ENCODE measurements at places on chromosomes 6 and 20.

GRCh38 chr6:39923394-39923793 lies 10.9 kb downstream of the MOCS1 start:
- ATAC-seq = no peak

- ATAC-seq = no peak
Measured at GRCh38 chr6:159807150-159807858, 7.2 kb downstream of the PNLDC1 start.

DNA sequence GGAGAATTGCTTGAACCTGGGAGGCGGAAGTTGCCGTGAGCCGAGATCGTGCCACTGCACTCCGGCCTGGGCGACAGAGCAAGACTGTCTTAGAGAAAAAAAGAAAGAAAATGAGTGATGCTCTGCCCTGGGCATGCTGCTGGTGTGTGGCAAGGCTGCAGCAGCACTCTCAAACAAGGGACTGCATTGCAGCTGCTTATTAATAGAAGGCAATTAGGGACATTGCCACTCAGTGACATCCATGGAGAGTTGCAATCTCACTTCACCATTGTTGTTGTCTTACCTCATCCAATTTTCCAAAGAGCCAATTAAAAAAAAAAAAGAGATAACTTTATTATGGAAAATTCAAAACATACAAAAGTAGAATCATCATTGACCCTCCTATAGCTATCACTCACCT lies 131.1 kb downstream of the LRRC1 start:
- no peak for ATAC-seq

DNA sequence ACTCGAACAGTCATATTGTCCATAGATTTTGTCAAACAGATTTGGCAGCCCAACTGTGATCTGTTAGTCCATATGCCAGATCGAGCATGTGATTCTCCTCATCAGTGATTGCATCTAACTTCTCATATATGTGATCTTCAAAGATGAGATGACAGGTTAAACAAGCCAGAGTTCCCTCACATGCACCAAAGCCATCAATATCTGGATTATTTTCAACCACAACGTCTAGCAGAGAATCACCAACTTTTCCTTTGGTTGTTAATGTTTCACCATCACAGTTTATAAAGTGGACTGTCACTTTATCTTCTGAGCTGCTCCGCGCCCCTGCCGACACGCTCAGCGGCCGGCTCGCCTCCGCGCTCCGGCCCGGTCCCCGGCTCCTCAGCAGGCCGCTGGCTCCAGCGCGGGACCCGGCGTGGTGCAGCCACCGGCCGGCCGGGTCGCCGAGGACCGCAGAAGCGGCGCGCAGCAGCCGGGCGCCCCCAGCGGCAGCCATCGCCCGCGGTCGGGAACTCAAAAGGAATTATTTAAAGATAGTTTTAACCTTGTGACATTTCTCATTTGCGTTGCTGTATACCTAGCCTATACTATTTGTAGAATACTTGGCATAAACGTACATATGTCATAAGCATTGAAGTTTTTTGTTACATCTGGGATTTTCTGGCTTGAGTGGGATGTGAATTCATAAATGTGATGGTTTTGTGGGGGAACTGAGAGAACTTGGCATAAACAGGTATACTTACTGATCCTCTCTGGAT lies 40.1 kb upstream of the DYNLRB1 start:
- ATAC-seq = peak; percentile 88

DNA sequence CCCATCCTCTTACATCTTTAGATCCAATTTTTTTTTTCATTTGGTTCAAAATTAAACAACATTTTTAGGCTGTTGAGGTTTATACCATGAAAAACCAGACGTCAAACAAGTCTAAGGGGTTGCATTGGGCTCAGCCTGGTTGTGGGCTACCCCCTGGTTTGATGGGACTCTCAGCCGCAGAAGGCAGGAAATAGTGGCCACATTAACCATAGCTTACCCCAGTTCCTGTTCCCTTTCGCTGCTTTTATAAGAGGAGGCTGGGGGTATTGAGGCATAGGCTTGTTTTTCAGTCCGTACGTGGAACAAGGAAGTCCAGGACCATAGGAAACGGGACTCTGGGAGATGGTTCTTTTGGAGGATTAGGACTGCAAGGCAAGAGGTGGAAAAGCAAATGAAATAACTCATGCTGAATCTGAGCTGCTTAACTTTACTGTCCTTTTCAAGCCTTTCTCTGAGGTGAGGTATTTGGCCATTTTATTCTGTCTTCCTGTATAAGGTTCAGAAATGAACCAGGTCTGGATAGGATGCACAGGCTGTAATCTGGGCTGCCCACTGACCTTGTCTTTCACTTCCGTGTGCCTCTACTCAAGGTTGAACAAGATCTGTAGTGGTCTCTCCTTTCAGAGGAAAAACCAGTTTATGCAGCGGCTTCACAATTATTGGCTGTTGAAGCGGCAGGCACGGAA lies 7.7 kb downstream of the BRPF3 start:
- ATAC-seq = peak; percentile 77

GRCh38 chr6:112178846-112179245 lies 75.5 kb downstream of the LAMA4 start:
- ATAC-seq = no peak
